Activated CD4-positive, alpha-beta T cell treated with anti-CD3 and anti-CD28 coated beads, Interleukin-2, amount 50 U/mL, for 4 hours (primary cell): ENCODE measurements at places on chromosomes 5 and 9.

DNA sequence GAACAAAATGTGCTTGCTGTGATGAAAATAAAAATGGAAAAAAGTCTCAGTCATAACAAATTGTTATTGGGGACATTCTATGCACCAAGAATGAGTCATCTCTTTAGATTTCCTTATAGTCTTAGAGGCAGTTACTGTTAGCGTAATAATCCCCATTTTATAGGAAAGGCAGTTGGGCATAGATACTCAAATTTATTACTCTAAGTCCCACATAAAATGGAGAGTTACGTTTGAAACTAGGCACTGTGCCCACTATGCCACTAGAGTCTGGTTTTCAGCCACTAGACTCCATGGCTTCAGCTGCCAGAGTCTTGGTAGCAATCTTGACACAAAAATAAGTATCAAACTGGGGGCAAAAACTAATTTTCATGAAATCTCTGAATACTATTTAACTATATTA is 317.9 kb upstream of the MEF2C start:
- DNase-seq = no peak

DNA sequence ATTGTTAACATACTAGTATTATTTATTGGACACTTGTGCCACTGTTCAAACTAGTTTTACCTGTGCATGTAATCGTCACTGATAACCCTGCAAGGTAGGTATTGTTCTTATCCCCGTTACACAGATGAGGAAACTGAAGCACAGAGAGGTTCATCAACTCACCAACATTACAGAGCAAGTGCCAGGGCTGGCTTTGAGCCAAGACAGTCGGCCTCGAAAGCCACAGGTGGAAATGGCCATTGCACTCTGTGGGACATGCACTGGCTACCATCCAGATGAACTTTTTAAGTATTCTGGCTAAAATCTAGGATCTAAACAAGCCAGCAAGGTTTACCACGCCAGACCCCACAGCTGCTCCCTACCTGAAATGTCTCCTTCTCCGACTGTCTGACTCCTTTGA is 57.9 kb downstream of the TEX10 start:
- DNase-seq = no peak

GRCh38 chr5:179314606-179315355 is 30.5 kb downstream of the ADAMTS2 start:
- DNase-seq = no peak

DNA sequence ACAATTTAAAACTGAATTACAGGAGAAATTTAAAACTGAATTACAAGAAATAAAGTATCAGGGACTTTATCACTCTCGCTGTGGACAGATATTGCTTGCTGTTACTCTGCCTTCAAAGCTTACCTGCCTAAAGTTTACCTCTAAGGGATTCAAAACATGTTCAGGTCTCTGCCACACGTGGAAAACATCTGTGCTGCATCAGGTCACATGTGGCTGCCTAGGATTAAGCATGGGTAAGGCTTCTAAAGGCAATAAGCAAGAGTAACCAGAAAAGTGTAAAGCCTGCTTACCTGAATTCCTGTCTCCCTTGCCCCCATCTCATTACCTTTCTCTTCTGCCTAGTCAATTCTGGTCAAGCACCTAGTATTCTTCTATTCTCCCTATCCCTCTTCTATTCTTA is 18.9 kb downstream of the MINAR2 start:
- no peak for DNase-seq

DNA sequence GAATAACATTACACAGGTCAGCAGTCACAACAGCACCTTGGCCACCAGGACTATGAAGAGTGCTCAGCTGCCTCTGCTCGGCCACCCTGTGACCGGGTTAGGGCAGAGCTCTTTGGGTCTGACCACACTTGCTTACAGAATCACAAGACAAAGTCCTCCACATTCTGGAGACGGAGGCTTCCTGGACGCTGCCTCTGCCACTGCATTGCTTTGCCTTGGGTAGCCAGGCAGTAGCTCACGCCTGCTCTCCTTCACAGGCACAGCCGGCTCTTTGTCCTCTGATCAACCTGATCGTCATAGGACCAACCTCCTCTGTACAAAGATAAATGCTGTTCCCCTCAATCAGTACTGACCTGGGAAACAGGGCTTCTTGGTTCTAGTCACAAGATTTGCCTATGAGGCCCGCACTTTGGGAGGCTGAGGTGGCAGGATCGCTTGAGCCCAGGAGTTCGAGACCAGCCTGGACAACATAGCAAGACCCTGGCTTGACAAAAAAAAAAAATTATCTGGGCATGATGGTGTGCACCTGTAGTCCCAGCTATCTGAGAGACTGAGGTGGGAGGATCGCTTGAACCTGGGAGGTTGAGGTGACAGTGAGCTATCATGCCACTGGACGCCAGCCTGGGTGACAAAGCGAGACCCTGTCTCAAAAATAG is 128.4 kb upstream of the IER5L start:
- no peak for DNase-seq

GRCh38 chr5:88509403-88509802 is 240.8 kb upstream of the TMEM161B start:
- no peak for DNase-seq

GRCh38 chr9:13575558-13575957 is 296.1 kb upstream of the MPDZ start:
- no peak for DNase-seq

DNA sequence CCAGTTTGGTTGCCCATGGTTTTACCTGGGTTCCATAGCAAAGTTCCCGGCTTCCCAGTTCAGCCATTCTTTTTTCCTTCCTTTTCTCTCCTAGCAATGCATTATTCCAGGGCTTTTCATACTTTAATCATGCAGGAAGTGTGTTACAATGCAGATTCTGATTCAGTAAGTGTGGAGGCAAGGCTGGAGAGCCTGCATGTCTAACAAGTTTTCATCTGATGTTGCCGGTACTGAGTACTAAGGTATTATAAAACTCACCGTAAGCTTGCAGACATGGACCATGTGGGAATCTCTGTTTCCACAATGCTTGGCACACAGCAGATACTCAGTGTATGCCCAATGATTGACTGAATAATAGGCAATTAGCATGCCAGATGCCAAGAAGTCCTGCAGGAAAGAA is 102.9 kb upstream of the SHB start:
- DNase-seq = no peak

DNA sequence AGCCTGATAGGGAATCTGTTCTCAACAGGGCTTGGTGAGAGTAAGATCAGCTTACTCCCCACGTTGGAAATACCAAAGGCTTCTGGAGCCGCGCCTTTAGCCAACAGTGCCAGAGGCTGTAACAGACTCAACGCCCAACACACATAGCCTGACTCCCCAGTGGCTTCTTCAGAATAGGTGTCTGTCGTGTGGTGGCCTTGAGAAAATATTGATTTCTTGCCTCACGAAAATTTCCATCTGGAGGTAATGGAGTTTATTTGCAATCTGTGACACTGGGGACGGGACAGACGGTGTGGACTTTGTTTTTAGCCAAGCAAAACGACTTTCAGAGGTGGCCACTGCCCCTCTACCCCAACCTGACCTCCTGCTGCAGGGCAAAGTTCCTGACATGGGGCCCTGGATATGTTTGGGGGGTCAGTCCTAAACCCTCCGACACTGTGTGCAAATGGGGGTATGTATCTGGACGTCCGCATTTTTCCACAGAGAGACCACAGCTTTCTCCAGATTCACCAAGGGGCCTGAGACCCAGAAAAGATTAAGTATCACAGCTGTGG is 189.3 kb downstream of the CDK5RAP2 start:
- DNase-seq = no peak
